ENCODE measurements at places on chromosomes 5 and 9.

- no peak for DNase-seq
These were observed 136.4 kb upstream of the TBC1D2 start for GRCh38 chr9:98391867-98392266.

DNA sequence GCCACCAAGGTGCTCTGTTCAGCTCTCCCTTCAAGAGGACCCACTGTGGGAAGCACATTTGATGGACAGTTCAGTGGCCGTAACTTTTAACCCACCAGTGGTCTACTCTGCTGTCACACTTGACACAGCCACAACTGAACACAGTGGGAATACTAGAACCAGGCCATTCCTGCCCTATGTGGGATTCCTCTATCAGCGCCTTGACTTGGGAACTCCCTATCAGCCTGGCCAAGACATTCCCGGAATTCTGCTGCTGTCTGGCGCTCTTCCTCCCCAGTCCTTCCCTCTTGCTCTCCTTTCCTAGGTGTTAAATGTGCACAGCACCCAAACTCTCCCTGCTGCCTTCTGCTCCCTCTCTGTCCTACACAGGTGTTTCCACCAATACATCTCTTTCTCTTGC is 23.1 kb upstream of the SH3PXD2B start:
- no peak for DNase-seq

- no peak for DNase-seq
These were observed 235.7 kb upstream of the PRR16 start for GRCh38 chr5:120228262-120229031.

GRCh38 chr9:105114318-105114717 is 130.1 kb upstream of the SLC44A1 start:
- no peak for DNase-seq

- no peak for DNase-seq
These were observed 588.0 kb downstream of the PRELID2 start for GRCh38 chr5:145246961-145247744.

GRCh38 chr9:30459156-30459555 is 1925.3 kb upstream of the ACO1 start:
- DNase-seq = no peak

DNA sequence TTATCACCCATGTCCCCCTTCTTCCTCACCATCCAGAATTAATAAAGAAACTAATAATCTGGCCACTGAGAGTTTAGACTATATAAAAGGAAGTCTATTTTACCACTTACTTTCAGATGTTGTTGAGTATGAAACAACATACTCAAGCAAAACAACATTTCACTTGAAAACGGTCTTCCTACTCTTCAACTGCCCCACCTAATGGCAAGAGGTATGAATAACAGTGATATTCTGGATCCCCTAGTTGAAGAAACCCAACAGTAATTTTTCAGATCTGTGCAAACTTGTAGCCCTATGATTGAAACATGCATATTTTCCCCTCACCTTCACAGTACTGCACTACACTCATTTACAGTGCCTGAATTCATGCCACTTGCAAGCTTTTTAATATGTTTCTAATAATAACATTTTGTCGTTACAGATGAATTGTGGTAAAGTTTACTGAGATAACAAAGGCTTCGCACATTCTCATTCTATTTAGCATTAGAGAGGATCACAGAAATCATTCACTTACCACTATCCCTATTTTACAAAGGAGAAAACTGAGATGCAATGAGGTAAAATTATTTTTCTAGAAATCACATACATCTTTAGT is 267.9 kb upstream of the PDE4D start:
- DNase-seq = no peak
